ENCODE measurements at places on chromosomes 16 and 17.

DNA sequence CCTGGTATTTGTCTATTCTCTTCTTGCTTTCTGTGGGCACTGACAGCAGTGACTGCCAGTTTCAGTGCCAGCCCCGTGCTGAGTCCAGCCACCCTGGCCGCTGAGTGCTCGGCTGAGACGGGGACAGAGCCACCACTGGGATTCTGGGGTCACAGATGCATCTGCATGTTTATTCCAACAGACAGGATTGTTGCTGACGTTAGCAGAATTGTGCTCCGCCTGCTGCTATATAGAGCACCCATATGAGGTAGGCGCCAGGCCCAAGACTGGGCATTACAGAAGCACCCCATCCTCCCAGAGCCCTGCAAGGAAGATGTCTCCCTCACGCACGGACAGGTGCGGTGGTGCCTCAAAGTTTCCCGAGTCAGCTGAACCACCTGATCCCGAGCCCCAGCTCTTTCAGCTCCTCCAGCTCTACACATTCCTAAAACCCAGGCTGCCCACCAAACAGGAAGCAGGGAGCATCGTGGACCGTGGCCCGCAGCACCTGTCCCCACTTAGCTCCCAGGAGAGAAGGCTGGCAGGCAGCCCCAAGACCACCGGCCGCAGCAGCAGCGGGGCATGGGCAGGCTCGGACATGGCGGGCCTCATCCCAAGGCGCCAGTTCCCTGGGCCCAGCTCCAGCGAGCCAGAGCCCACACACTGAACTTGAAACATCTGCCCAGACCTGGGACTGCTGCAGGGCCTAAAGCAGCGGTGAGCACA is 44.9 kb upstream of the RASD1 start:
- no peak for DNase-seq

- DNase-seq, result no peak
Observed at GRCh38 chr17:32623196-32623595, 136.4 kb downstream of the CDK5R1 start.

- peak; percentile 88 for DNase-seq
Observed at GRCh38 chr16:85720302-85720637, 30.6 kb downstream of the C16orf74 start.

DNA sequence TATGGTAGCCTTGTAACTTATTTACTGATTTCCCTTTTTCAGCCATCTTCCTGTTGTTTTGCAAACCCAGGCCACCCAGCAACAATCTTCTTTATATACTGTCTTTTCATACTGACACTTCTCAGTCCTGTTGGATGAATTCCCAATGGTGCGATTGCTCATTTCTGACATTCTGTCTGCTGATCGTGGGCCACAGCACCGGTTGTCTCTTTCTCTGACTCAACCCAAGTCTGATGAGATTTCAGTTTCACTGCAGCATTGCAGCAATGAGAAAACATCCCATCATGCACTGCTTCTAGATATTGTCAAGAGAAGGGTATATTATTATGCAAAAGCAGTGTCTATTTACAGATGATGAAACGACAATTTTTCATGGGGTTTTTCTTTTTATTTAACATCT is 349.2 kb upstream of the HSBP1 start:
- DNase-seq, result peak; percentile 42

- no peak for DNase-seq
Observed at GRCh38 chr16:16828913-16829398, 450.0 kb downstream of the NPIPA7 start.

GRCh38 chr17:77854759-77855745 is 103.5 kb upstream of the TNRC6C start:
- DNase-seq, result no peak

GRCh38 chr16:23952128-23952970 is 116.6 kb downstream of the PRKCB start:
- DNase-seq, result no peak

DNA sequence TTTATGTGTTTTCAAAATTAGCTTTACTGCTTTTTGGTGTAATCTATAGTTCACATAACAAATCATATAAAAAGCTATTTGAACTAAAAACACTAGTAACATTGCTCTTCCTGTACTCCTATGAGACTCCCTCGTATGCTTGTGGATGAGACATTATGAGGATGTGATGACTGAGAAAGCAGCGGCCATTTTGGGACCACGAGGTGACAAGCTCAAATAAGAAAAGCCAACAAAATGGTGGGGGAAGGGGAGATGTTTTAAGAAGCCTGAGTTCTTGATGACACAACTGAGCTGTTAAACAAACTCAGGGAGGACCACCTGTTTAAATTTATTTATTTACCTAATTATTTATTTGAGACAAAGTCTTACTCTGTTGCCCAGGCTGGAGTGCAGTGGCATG is 4.5 kb downstream of the CCL18 start:
- DNase-seq, result no peak

GRCh38 chr17:44909681-44910144 is 5.6 kb downstream of the GFAP start:
- DNase-seq, result peak; percentile 99

DNA sequence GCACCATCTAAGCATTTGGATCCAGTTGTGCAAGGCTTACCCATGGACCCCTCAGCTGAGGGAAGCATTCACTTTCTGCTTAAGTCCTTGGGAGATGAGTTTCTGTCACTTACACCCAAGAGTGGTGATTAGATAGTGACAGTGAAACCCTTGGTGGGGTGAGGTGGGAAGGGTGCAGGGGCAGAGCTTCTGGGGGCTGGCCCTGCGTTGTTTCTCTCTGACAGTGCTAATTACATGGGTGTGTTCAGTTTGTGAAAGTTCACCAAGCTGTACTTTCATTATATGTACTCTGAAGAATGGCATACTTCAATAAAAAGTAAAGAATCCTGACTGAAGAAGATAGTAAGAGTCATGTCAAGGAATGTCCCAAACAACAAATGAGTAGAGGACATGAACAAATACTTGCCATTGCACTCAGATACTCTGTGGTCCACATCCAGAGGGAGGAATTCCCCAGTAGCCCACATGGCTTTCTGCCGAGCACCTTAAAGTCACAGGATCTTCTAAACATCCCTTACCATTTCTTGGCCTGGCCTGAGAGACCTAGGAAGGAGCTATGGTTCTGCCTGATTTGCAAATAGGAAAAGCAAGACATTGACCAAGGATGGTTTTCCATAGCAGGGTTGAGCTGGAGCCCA is 8.4 kb downstream of the CHST6 start:
- DNase-seq, result no peak

DNA sequence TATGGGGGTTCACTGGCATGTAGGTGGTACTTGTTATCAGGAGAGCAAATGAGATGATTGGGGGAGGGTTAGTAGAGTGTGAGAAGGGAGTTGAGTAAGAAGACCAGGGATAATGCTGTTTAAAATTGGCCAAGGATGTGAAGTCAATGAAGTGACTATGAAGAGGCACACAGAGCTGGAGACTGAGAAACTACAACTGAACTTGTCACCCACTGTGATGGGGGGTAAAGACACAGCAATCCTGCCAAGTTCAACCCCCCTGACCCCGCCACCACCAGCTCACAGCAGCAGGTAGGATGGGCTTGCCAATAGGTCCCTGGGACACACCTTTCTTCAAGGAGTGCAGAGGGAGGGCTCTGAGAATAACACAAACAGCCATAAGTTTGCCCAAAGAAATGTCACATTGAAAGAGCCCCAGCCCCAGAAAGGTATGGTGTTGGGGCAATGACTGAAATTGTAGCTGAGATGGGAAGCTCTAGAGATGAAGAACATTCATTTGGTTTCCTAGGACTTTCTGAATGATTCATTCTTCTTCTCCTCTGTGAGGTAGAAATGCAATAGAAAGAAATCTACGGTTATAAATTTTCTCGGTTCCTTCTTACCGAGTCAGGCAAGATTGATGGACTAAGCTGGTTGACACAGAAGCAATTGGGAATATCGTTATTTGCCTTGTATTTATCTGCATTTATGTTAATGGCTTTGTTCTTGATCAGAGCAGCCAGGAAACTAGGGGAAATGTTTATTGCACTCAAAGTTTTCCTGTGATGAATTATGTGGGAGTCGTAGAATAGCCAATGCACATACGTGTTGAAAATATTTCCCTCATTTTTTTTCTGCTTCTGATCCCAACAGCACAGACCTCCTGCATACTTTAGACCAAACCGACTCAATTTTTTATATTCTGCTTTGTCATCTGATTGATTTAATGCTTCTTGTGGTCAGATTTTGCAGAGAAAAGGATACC is 595.2 kb upstream of the CDH11 start:
- DNase-seq, result no peak

DNA sequence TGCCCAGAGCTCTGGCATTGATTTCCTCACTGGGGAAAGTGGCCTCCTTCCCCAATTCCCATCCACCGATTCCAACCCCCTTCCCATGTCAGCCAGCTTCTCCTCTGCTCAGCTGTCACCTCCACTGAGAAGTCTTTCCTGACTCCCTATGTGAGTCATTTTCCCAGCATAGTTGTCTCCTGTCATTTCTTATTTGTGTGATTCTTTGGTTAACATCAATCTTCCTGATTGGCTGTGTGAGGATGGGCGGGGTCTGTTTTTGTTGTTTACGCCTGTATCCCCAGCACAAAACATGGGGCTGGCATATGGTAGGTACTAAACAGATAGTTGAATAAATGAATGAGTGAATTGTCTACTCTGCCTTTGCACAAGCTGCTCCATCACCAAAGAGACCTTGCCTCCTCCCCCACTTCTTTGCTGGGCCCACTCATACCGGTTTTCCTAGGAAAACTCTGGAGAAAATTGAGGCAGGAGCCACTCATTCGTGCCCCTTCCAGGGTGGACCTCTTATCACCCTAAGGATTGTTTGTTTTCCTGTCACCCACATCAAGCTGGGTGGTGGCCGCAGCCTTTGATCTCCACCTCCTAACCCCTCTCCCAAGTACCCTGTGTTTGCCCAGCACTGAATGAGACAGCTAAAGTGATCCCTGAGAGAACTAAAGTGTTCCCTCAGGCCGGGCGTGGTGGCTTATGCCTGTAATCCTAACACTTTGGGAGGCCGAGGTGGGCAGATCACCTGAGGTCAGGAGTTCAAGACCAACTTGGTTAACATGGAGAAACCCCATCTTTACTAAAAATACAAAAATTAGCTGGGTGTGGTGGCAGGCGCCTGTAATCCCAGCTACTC is 1.2 kb upstream of the GRB7 start:
- DNase-seq, result peak; percentile 44

- DNase-seq, result no peak
Observed at GRCh38 chr17:45361451-45361850, 44.6 kb upstream of the MAP3K14 start.

DNA sequence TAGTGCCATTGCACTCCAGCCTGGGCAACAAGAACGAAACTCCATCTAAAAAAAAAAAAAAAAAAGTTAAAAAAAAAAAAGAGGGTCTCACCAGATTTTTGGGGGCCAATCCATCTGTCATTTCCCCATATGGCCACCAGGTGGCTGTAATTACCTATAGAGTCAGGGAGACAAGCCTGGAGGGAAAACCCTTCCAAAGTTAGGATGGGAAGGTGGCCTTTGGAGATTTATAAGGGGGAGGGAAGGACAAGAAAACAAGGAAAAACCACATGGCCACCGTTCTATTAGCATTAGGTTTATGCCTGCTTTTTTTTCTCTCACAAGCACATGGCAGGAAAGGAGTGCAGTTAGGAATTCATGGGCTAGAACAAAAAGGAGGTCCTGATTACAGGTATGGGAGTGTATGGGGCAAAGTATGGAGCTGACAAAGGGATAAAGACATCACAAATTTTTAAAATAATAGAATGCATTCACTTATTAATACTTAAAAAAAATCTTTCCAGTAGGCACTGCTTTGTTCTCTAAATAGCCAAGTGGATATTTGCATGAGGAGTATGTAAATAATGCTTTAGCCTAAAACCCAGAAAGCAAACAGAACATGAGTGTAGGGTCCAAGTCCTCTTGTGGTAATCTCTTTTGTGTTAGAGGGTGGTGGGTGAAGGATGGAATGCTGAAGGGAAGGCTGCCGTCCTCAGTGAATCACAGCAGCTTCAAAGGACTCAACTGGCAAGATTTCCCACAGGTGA is 5.1 kb downstream of the CYB5D1 start:
- peak; percentile 47 for DNase-seq

DNA sequence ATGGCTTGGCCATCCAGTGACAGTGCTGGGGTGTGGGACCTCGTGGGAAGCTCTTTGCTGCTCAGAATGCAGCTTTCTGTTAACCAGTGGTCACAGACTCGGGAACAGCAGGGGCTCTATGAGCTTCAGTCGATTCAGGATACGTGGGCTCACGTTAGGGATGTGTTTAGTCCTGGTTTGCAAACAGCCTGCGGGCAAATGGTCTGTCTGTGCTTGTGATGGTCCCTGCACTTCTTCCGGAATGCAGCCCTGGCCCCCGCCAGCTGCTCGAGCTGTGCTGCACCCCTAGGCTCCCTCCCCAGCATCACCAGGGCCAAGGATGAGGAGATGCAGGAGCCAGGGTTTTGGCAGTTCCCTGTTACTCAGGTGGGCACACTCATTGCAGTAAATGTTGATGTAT is 172.8 kb upstream of the CHMP6 start:
- DNase-seq, result no peak

- no peak for DNase-seq
Observed at GRCh38 chr17:39166437-39167335, 725 bp upstream of the ARL5C start.

DNA sequence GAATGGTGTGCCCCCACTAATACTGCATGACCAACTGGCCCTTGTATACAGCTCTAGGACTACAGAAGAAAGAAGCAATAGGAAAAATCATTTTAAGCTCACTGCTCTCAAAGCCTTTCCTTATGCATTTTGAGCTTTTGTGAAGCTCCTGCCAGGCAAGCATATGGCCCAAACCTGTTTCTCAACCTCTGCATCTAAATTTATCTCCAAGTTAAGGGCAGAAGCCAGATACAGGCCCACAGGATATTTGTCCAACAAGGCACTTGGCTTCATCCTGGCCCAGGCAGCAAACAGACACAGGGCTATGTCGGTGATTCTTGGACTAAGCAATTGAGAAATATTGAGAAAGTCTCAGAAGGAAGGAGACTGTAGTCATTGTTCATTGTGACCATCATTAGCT is 43.9 kb downstream of the CCT6B start:
- no peak for DNase-seq

GRCh38 chr17:45672301-45672700 is 111.8 kb upstream of the CRHR1 start:
- no peak for DNase-seq

GRCh38 chr17:6508519-6509030 is 47.8 kb downstream of the PITPNM3 start:
- DNase-seq, result no peak

DNA sequence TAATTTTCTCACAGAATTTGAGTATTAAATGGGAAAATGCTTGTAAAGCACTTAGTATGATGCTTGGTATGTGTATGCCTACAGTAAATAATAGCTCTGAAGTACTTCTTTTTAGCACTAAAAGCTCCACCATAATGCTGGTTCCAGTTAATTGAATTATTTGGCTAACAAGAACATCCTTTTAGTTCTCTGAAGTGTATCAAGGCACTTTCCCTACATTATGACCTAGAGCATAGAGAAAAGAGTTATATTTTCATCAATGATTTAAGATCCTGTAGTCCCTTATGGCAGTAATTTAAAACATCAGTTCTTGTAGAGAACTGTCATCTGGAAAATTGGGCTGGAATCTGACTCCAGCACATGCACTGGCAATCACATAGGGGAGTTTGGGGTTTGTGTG is 21.9 kb upstream of the PHAF1 start:
- no peak for DNase-seq

- no peak for DNase-seq
Observed at GRCh38 chr17:7039832-7040231, 4.0 kb downstream of the SLC16A13 start.

Data from H54 (cell line).